Kidney tubule cell (primary cell): ENCODE measurements at places on chromosomes 6 and 20.
A peak's percentile ranks its signal among the peaks of the same experiment; 100 is the strongest.

DNA sequence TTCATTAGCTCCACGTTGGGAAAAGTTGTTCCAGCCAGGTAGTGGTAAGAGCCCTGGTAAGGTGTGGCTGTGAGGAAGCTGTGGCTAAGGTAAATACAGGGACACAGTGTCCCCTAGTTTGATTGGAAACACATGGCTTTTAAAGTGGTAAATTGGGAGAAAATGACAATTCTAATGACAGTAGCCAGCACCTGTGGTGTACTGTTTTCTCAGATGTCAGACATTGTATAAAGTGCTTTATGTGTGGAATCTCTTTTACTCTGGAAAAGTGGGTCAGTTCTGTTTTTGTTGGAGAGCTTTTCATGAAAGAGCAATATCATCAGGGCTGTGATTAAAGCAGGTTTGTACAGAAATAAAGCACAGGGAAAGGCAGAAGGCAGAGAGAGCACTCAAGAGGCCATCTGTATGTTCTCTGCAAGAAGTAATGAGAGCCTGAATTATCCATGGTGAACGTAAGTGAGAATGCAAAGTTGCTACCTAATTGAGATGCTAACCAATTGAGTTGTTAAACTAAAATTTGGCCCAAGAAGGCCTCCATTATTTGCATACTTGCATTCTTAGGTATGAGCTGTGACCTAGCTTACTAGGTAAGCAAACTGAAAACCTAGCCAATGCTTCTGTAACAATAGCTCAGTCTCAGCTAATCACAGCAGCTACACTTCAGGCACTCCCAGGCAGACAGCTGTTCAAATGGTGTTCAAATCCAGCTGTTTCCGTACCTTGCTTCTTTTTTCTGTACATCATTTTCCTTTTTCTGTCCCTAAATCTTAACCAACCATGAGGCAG, 28.2 kb downstream of the MRAP2 start:
- no peak for DNase-seq

DNA sequence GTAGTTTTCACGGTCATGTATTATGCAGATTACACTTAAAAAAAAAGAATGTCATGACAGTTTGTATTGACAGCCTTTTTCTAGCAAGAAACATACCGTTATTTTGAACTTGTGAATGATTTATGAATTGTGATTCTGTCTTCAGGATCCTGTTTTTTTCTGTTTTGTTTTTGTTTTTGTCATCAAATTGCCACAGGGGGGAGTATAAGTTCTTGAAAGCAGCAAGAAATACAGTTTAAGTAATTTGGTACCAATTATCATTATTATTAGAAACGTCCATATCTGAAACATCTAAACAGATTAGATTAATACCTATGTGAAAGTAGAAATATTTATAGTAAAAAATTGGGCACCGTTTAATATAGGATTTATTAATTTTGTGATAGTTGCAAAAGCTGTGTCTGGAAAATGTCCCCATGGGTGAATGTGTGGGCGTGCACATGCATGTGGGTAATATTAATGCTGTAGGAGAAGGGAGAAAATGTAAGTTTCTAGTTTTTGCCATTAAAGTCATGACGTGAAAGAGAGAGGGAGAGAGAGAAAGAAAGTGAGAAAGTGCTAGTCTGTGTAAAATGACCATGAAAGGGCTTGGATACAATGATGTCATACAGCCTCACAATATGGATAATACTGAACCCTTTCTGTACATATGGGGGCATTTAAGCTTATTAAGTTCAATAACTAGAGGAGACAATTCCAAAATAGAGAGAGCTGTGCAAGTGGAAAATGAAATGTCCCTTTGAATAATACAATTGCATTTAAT, 9.4 kb upstream of the CCN2 start:
- DNase-seq, result no peak

DNA sequence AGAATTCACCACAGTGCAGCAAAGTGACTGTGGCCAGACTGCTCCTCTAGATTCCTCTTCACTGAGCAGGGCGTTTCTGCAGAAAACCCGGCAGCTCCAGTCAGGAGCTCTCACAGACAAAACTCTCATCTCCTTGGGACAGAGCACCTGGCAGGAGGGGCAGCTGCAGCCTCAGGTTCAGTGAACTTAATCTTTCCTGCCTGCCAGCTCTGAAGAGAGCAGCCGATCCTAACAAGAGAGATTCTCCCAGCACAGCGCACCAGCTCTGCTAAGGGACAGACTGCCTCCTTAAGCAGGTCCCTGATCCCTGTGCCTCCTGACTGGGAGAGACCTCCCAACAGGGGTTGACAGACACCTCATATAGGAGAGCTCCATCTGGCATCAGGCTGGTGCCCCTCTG, 1065.5 kb downstream of the GRIK2 start:
- DNase-seq, result no peak

GRCh38 chr6:97207383-97207782, 75.6 kb downstream of the MMS22L start:
- DNase-seq, result no peak

- DNase-seq, result no peak
These were observed 785.1 kb downstream of the MAFB start for GRCh38 chr20:39903806-39904465.

- DNase-seq, result peak; percentile 77
These were observed 238.1 kb downstream of the RNGTT start for GRCh38 chr6:88725111-88725975.

- DNase-seq, result no peak
These were observed 26.3 kb downstream of the ITCH start for GRCh38 chr20:34389206-34389953.

DNA sequence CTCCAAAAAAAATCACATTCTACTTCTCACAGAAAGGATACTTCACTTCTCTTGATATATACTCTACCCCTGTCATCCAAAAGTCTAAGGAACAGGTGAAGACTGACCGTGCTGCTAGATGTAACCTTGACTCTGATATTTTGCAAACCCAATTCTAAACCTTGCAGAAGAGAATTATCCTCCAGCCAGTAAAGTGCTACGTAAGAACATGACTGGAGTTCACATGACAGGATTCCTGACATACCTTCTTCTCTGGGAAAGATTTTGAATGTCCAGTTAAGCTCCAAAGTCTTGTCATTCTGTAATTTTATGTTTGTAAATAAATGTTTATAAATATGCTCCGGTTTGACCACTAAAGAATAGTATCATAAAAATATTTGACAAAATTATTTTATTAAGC, 35.8 kb downstream of the BTBD9 start:
- DNase-seq, result peak; percentile 48
